ENCODE measurements at places on chromosomes 16 and 17. TPM values are rescaled to one million over a fixed set of nuclear protein-coding genes. Genes with fewer than 3 reads are reported as not detected.

DNA sequence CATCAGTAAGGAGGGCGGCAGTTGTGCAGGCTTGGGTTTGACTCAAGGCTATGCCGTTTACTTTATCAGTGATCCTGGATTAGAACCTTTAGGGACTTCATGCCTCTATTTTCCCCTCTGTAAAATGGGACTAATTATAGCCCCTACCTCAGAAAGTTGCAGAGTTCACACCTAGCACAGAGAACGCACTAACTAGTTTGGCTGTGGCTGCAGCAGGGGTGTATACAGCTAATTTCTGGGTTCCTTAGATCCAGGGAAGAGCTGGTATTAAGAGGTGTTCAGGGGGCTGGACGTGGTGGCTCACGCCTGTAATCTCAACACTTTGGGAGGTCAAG lies 267.3 kb downstream of the CPPED1 start:
- no peaks in the 10 kb centered on the region for H3K27me3 ChIP-seq
- no peak overlapping the region for H3K27ac ChIP-seq
- H3K4me1 ChIP-seq = no peaks in the 10 kb centered on the region

DNA sequence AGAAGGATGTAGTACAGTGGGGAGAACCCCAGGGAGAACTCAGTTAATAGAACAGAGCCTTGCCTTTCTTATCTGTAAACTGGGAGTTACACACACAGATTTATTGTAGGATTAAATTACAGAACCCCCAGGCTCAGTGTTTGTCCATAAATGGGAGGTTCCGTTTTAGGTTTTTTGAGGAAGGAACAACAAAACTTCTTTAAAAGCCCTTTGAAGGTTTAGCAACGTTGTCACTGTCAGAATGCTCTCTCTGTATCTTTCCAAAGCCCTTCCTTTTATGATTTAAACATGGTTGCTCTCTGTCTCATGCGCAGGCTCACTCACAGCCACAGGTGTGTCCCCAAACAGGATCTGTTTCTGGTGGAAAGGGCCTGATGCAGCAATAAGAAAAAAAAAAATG lies 9.4 kb upstream of the GNA13 start:
- H3K27ac ChIP-seq = no peak overlapping the region
- H3K4me3 ChIP-seq = no peak overlapping the region
- peaks cover 3% of the 10 kb centered on the region for H3K4me1 ChIP-seq
- H3K27me3 ChIP-seq = no peaks in the 10 kb centered on the region

- no peaks in the 10 kb centered on the region for H3K36me3 ChIP-seq
- H3K27ac ChIP-seq = peak overlapping the region; percentile 88
- no peak overlapping the region for H3K4me3 ChIP-seq
- peaks cover 51% of the 10 kb centered on the region for H3K4me1 ChIP-seq
- H3K27me3 ChIP-seq = no peaks in the 10 kb centered on the region
- no peak for DNase-seq
Observed at GRCh38 chr17:42233156-42233555, 38.9 kb upstream of the GHDC start.

DNA sequence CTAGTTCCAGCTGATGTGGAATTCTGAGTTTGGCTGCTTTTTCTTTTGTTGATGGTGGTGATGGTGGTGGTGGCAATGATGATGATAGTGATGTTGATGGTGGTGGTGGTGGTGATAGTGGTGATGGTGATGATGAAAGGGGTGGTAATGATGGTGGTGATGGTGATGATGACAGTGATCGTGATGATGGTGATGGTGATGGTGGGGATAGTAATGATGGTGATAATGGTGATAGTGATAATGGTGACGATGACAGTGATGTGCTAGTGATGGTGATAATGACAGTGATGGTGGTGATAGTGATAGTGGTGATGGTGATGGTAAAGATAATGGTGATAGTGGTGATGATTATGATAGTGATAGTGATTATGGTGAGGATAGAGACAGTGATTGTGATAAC lies 61.5 kb downstream of the BMERB1 start:
- peaks cover 6% of the 10 kb centered on the region for H3K4me1 ChIP-seq
- H3K27ac ChIP-seq = no peak overlapping the region
- no peak overlapping the region for H3K4me3 ChIP-seq
- no peaks in the 10 kb centered on the region for H3K27me3 ChIP-seq

DNA sequence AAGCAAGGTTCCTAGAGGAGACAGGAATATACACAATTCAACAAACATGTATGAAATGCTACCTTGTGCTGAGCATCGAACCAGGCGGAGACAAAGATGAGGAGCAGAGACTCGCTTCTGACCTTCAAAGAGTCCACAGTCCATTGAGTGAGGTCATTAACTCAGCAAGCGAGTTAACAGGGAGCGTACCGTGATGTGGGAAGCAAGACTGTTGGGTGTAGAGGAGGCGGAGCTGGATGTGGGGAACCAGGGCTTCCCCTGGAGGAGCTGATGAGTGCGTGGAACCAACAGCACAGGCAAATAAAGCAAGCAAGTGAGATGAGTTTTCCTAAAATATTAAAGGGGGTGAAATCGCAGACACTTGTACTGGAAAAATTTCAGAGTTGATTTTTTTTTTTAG lies 65.0 kb downstream of the NXN start:
- H3K27me3 ChIP-seq = no peaks in the 10 kb centered on the region
- peaks cover 28% of the 10 kb centered on the region for H3K4me1 ChIP-seq
- H3K27ac ChIP-seq = peak overlapping the region; percentile 38
- H3K4me3 ChIP-seq = no peak overlapping the region
- no peak for DNase-seq
- no peaks in the 10 kb centered on the region for H3K36me3 ChIP-seq

GRCh38 chr17:35808240-35808961 lies 883 bp upstream of the TAF15 start:
- DNase-seq = no peak
- H3K27ac ChIP-seq = peak overlapping the region; percentile 92
- H3K4me1 ChIP-seq = peaks cover 20% of the 10 kb centered on the region
- H3K27me3 ChIP-seq = no peaks in the 10 kb centered on the region
- H3K4me3 ChIP-seq = peak overlapping the region; percentile 87

GRCh38 chr17:29615492-29616299 lies 7.0 kb downstream of the CORO6 start:
- DNase-seq = peak; percentile 93
- peak overlapping the region; percentile 69 for H3K27ac ChIP-seq

DNA sequence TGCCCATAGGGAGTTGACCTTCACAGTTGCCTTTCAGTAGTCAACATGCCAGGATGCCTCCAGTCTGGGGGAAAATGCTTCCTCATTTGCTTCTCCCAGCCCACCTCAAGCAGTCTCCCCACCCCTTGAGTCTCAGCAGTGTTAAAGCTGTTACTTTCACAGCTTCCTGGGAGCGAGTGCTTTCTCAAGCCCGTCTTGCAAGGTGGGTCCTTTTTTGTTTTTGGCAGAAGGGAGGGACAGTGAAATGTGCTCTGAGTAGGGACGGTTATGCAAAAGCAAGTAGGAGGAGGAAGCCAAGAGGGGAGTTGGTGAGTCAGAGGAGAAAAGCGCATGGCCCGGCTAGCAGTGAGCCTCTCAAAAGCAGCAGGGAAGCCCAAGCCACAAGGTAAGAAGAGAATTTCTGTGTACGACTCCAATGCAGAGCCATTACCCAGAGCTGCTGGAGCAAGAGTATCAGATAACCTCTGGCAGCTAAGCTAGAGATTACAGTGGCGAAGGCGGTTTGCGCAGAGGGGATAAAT lies at the start of gene CHST4:
Gene CHST4 (plus strand): TSS at position 316 of the 521 bp plus-strand sequence. CDS start 10,252 bp downstream, outside the sequence.
- no peaks in the 10 kb centered on the region for H3K4me1 ChIP-seq
- no peak within 1 kb of the TSS for H3K27ac ChIP-seq
- DNase-seq = peak; percentile 13
- peaks cover 34% of the 10 kb centered on the region for H3K27me3 ChIP-seq

DNA sequence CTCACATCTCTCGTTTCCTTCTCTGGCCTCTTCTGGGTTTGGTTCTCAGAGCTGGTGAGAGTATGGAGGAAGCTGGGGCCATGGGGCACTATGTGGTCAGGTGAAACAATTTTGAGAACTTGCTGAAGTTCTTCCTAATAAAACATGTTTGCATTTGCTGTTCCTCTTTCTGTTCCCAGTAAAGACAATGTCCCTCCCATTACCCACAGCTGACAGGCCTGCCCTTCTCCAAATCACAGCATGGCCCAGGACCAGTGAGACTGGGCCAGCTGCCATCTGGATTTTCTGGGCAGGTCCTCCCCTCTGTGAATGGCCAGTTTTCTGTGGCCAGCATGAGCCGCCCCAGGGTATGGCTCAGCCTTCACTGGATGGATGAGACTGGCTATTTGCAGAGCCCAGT lies at the start of gene CD300H:
Gene CD300H (minus strand): TSS at position 113 of the 400 bp plus-strand sequence.
- H3K4me1 ChIP-seq = no peaks in the 10 kb centered on the region
- no peak within 1 kb of the TSS for H3K4me3 ChIP-seq
- no peak for DNase-seq
- H3K36me3 ChIP-seq = no peaks in the 10 kb centered on the region
- H3K27me3 ChIP-seq = no peaks in the 10 kb centered on the region

- no peaks in the 10 kb centered on the region for H3K4me1 ChIP-seq
- H3K27me3 ChIP-seq = peaks cover 5% of the 10 kb centered on the region
- H3K4me3 ChIP-seq = no peak overlapping the region
- H3K36me3 ChIP-seq = no peaks in the 10 kb centered on the region
Observed at GRCh38 chr17:73588891-73589290, 55.4 kb downstream of the SDK2 start.

DNA sequence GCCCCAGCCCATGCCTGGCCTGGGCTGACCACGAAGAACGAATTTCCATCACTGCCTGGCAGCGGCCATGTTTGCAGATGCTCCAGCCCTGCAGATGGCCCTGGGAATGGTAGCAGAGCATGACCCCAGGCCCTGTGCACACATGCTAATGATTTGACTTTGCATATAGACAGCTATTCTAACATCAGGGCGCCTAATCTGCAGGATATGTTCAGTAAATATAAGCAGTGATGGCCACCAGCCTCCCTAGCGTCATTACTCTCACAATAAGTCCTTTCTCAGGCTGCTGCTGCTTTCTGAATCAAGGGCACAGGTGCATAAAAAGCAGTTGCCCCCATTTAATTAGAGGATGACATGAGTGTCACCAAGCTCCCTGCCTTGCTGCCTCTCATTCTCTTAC lies 24.2 kb downstream of the DNAH9 start:
- H3K27ac ChIP-seq = no peak overlapping the region
- no peak for DNase-seq
- H3K4me1 ChIP-seq = no peaks in the 10 kb centered on the region

DNA sequence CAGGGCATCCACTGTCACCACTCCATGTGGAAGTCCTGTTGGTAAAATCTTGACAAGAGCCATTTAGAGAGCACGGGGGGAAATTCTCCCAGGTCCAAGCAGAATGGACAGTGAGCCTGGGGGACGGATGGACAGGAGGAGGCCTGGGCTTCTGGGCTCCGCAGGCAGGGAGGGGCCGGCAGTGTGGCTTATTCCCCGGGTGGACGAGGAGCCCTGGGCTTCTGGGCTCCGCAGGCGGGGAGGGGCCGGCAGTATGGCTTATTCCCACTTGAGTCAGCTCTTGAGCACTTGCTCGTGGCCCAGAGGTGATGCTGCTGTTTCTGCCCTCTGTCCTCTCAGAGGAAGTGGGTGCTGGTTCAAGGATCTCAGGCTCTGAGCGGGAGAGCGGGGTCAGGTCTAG lies 22.2 kb upstream of the RPL13 start:
- H3K27ac ChIP-seq = no peak overlapping the region
- no peak overlapping the region for H3K4me3 ChIP-seq
- H3K36me3 ChIP-seq = peaks cover 79% of the 10 kb centered on the region
- DNase-seq = no peak
- H3K4me1 ChIP-seq = peaks cover 21% of the 10 kb centered on the region

DNA sequence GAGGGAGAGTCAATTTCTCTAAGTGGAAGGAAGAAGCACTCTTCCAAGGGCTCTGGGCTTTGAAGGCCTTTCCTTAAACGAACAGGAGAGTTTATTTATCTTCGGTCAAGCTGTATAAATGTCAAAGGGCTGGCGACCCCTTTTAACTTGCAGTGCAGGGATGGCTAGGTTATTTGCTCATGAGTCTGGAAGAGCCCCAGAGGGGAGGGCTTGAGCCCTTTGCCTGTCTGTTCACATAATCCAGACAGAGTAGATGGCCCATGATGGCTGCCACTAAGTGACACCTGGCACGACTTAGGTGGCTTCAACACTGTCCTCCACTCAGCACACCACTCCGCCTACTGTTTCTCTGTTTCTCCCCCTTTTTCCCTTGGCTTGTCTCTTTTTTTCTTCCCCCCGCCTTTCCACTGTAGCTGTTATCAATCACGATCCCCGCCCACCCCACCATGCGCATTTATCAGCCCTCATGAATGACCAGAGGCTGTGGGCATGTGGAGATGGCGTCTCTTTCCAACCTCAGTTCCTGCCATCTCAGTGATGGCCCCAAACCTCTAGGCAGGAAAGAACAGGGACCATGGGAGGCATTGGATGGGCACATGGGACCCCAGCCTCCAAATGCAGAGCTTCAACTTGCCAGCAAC lies 408.7 kb upstream of the TNRC6C start:
- H3K36me3 ChIP-seq = no peaks in the 10 kb centered on the region
- no peak for DNase-seq
- no peaks in the 10 kb centered on the region for H3K27me3 ChIP-seq
- H3K4me1 ChIP-seq = peaks cover 1% of the 10 kb centered on the region
- no peak overlapping the region for H3K27ac ChIP-seq

- H3K36me3 ChIP-seq = no peaks in the 10 kb centered on the region
- no peak for DNase-seq
- H3K4me3 ChIP-seq = no peak overlapping the region
- H3K27ac ChIP-seq = no peak overlapping the region
- H3K4me1 ChIP-seq = peaks cover 6% of the 10 kb centered on the region
Observed at GRCh38 chr17:17320911-17321220, 17.7 kb downstream of the NT5M start.

The SRL gene
- 464 TPM for total RNA-seq

The CLTC gene
- total RNA-seq = 92.4 TPM

The CSH1 gene
- total RNA-seq = not detected

The NPIPA5 gene
- total RNA-seq = 8.0 TPM

The COX10 gene
- total RNA-seq = 77.1 TPM
